Smooth muscle cell of the pulmonary artery (primary cell): ENCODE measurements at places on chromosomes 7 and 10. TPM values are rescaled to one million over a fixed set of nuclear protein-coding genes. Genes with fewer than 3 reads are reported as not detected.

Gene SKIDA1
- total RNA-seq, result 0.20 and 0.36 TPM in 2 replicates

Gene AZGP1
- not detected in 2 replicates for total RNA-seq

Gene EPDR1
- 43.8 and 113 TPM in 2 replicates for total RNA-seq

Gene METTL27
- 1.9 and 2.9 TPM in 2 replicates for total RNA-seq

Gene MYH16
- total RNA-seq, result not detected in 2 replicates

Gene RET
- total RNA-seq, result 0.23 and 1.0 TPM in 2 replicates

Gene SLC16A9
- total RNA-seq, result 2.5 and 15.1 TPM in 2 replicates

Gene ADRB1
- total RNA-seq, result not detected in 2 replicates

Gene ANAPC16
- total RNA-seq, result 50.8 and 53.4 TPM in 2 replicates

Gene NPC1L1
- 0.07 and 0.13 TPM in 2 replicates for total RNA-seq

Gene C10orf95
- not detected in 2 replicates for total RNA-seq

Gene CYP17A1
- total RNA-seq, result not detected in 2 replicates
